ENCODE measurements at places on chromosomes 5 and 9. TPM values are rescaled to one million over a fixed set of nuclear protein-coding genes. Genes with fewer than 3 reads are reported as not detected.

DNA sequence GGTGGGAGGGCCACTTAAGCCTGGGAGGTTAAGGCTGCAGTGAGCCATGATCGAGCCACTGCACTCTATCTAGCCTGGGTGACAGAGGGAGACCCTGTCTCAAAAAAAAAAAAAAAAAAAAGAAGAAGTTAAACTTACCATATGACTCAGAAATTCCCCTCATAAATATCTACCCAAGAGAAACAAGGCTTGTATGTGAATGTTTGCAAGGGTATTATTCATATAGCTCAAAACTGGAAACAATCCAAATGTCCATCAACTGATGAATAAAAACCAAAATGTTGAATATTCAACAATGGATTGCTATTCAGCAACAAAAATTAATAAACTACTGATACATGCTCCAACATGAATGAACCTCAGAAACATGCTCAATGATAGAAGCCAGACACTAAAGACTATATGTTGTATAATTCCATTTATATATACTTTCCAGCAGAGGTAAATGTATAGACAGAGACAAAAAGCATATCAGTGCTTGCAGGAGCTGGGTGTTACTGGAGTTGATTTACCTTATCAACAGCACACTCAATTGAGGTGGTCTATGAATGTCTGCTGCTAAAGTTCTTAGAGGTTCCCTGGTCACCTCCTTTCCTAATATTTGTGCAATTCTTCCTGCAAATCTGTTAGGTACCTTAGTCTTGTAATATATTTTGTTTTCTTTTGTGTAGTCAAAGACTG, 5.3 kb upstream of the SREK1 start:
- no peaks in the 10 kb centered on the region for H3K36me3 ChIP-seq
- H3K4me1 ChIP-seq, result peaks cover 27% of the 10 kb centered on the region
- no peak overlapping the region for H3K4me3 ChIP-seq
- no peak for DNase-seq
- H3K27ac ChIP-seq, result no peak overlapping the region

DNA sequence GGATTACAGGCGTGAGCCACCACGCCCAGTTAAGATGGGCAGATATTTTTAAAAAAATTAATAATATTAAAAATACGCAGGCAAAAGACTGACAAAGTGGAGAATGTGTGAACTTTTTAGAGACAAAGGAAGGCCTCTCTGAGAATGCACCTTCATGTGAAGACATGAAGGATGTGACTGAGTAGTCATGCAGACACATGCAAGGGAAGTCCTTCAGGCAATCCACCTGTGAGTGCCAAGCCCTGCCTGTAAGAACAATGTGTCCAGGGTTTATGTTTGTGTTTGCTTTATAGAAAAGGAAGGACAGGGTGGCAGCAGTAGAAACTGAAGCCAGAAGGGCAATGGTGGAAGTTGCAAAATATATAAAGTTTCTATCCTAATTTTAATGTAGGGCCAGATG, 169.2 kb downstream of the EDIL3 start:
- no peak overlapping the region for H3K27ac ChIP-seq
- H3K4me3 ChIP-seq, result no peak overlapping the region
- H3K27me3 ChIP-seq, result no peaks in the 10 kb centered on the region
- H3K36me3 ChIP-seq, result no peaks in the 10 kb centered on the region
- H3K4me1 ChIP-seq, result no peaks in the 10 kb centered on the region

DNA sequence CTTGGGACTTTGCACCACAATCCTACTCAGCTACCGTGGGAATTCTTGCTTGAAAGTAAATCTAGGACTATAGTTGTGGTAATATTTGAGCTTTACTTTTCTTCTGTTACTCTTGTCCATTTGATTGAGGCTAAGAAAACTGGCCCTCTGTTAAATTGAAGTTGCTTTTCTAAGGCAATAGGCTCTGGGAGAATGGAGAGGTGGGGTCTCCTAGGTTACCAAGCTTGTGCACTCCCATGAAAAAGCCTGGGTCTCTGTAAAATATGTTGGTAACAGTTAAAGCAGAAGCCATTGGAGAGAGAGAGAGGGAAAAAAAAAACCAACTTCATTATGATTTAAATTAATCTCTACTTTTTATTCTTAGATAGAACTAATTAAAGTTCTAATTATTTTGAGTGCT, 68.6 kb downstream of the RAI14 start:
- H3K36me3 ChIP-seq, result no peaks in the 10 kb centered on the region
- no peak overlapping the region for H3K27ac ChIP-seq
- no peak overlapping the region for H3K4me3 ChIP-seq
- no peak for DNase-seq

Gene ARL10
- 12.1 TPM for total RNA-seq

Gene ACSL6
- total RNA-seq, result 4.6 TPM

Gene SLC34A3
- not detected for total RNA-seq

DNA sequence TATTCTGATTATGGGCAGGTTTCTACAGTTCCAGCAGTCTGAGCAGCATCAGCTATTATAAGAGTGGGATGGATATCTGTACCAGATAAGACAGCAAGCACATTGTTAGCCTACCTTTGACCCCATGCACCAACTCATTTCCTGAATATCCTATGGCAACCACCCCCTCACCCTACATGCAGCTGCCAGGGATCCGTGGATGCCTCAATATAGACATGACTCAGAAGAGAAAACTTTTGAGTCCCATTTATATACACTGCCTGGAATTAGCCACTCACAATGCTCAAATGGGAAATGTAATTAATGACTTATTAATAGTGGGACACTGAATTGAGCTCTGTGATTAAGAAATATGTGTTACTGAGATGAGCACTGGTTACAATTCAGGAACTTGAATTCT, 124.4 kb downstream of the SSBP2 start:
- H3K4me1 ChIP-seq, result peaks cover 11% of the 10 kb centered on the region
- H3K36me3 ChIP-seq, result peaks cover 26% of the 10 kb centered on the region
- H3K27ac ChIP-seq, result no peak overlapping the region

Gene KIF24
- total RNA-seq, result 6.5 TPM

- peaks cover 12% of the 10 kb centered on the region for H3K4me1 ChIP-seq
- peaks cover 35% of the 10 kb centered on the region for H3K36me3 ChIP-seq
- no peak overlapping the region for H3K4me3 ChIP-seq
- DNase-seq, result no peak
These were observed 70.5 kb downstream of the SMIM23 start for GRCh38 chr5:171855798-171856763.

GRCh38 chr5:169652057-169652456, 15.0 kb downstream of the DOCK2 start:
- H3K27me3 ChIP-seq, result no peaks in the 10 kb centered on the region
- peak overlapping the region; percentile 14 for H3K27ac ChIP-seq
- peaks cover 93% of the 10 kb centered on the region for H3K4me1 ChIP-seq
- H3K4me3 ChIP-seq, result no peak overlapping the region
- peaks cover 58% of the 10 kb centered on the region for H3K36me3 ChIP-seq
- no peak for DNase-seq

DNA sequence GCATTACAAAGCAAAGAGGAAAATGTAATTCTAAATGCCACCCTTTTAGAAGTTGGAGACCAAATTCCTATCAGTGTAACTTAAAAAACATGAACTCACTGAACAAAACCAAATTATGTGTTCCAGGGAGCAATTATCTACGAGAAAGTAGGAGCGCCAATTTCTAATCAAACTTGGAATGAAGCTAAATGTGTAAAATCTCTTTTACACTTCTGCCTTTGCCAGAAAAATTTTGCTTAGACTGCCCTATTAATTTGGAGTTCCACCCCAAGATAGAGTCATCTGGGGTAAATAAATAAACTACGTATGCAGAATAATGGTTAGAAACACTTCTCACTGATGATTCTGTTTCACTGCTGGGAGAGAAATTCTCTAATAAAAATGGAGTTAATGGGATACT, 825.6 kb downstream of the MTRR start:
- no peaks in the 10 kb centered on the region for H3K27me3 ChIP-seq
- H3K4me1 ChIP-seq, result no peaks in the 10 kb centered on the region
- DNase-seq, result no peak
- H3K36me3 ChIP-seq, result no peaks in the 10 kb centered on the region

- no peaks in the 10 kb centered on the region for H3K4me1 ChIP-seq
- DNase-seq, result no peak
- H3K27ac ChIP-seq, result no peak overlapping the region
- H3K27me3 ChIP-seq, result peaks cover 19% of the 10 kb centered on the region
- H3K4me3 ChIP-seq, result no peak overlapping the region
These were observed 9.1 kb downstream of the MEGF10 start for GRCh38 chr5:127299678-127300077.

Gene CRB2
- total RNA-seq, result 0.06 TPM

Gene SAPCD2
- 15.4 TPM for total RNA-seq

GRCh38 chr9:38687389-38687842, 32.5 kb downstream of the FAM240B start:
- peak overlapping the region; percentile 35 for H3K4me3 ChIP-seq
- peak; percentile 41 for DNase-seq
- H3K36me3 ChIP-seq, result no peaks in the 10 kb centered on the region
- peaks cover 2% of the 10 kb centered on the region for H3K4me1 ChIP-seq

Gene FRMD3
- 0.80 TPM for total RNA-seq

DNA sequence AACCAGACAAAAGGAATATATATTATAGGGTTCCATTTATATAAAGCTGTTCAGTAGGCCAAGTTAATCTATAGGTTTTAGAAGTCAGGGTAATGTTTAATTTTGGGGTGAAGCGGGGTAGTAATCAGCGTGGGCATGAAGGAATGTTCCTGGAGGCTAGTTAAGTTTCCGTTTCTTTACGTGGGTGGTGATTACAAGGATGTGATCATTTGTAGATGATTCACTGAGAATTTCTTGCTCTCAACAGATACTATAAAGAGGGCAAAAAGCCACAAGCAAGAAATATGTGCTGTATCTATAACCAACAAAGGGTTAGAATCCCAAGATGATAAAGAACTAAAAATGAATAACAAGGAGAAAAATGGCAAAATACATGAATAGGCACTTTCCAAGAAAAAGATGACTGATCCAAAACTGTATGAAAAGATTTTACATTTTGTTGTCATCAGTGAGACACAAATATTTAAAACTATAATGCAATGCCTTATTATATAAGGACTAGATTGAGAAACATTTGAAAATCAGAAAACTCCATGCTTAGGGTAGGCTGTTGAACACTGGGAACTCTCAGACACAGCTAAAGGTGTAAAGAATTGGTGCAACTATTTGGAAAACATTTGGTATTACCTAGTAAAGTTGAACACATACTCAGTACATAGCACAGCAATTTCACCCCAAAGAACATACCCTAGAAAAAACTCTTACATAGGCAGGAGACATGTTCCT, 224.3 kb upstream of the S1PR3 start:
- H3K4me1 ChIP-seq, result peaks cover 6% of the 10 kb centered on the region
- H3K4me3 ChIP-seq, result no peak overlapping the region
- DNase-seq, result no peak

DNA sequence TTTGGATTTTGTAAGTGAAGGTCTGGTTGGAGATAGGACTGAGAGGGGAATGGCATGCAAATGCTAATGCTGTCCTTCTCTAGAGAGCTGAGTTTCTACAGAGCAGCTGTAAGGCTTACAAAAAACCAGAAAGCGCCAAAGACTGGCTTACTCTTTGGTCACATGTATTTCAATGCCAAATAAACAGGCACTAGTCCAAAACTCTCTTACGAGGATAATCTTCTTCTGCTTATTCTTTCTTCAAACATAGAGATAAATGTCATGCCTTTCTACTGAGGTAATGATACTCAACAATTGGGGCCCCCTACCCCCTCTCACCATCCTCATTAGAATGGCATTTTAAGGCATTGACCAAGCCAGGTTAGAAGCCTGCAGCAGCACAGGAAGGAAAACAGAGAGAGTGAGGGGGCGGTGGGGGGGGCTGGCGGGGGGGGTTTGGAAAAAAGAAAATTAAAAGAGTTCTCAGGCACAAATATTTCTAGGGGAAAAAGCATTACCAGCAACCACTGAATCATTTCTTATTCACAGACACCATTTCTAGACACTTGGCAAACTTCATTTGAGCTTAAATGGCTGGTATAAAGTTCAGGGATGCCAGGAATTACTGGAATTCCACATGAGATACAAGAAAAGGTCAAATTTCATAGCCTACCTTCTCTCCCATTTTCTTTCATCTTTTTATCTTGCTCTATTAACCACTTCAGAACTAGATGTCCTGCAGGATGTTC, 34.0 kb downstream of the PUM3 start:
- no peak for DNase-seq
- H3K36me3 ChIP-seq, result peaks cover 41% of the 10 kb centered on the region

Gene FGF18
- 0.21 TPM for total RNA-seq

GRCh38 chr9:37407468-37407867, 15.0 kb upstream of the GRHPR start:
- H3K36me3 ChIP-seq, result no peaks in the 10 kb centered on the region
- no peaks in the 10 kb centered on the region for H3K27me3 ChIP-seq
- no peak for DNase-seq
- H3K4me3 ChIP-seq, result no peak overlapping the region
- H3K4me1 ChIP-seq, result peaks cover 8% of the 10 kb centered on the region

- no peaks in the 10 kb centered on the region for H3K27me3 ChIP-seq
- peaks cover 15% of the 10 kb centered on the region for H3K36me3 ChIP-seq
- peaks cover 44% of the 10 kb centered on the region for H3K4me1 ChIP-seq
- H3K27ac ChIP-seq, result no peak overlapping the region
- no peak overlapping the region for H3K4me3 ChIP-seq
These were observed 4.2 kb downstream of the TXNDC15 start for GRCh38 chr5:134878403-134878802.

Gene COL15A1
- not detected for total RNA-seq

DNA sequence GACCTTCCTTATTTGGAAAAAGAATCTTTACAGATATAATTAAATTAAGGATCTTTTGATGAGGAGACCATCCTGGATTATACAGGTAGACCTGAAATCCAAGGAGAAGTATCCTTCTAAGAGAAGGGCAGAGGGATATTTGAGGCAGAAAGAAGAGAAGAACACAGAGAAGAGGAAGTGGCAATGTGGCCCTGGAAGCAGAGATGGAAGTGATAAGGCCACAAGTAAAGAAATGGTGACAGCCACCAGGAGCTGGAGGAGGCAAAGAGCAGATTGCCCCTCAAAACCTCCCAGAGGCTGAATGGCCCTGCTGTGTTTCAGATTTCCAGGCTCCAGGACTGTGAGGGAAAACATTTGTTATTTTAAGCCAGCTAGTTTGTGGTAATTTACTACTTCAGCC, 93.0 kb upstream of the ANKRD55 start:
- H3K27ac ChIP-seq, result no peak overlapping the region
- no peak for DNase-seq
- peaks cover 61% of the 10 kb centered on the region for H3K4me1 ChIP-seq
- H3K4me3 ChIP-seq, result no peak overlapping the region
- peaks cover 16% of the 10 kb centered on the region for H3K36me3 ChIP-seq

DNA sequence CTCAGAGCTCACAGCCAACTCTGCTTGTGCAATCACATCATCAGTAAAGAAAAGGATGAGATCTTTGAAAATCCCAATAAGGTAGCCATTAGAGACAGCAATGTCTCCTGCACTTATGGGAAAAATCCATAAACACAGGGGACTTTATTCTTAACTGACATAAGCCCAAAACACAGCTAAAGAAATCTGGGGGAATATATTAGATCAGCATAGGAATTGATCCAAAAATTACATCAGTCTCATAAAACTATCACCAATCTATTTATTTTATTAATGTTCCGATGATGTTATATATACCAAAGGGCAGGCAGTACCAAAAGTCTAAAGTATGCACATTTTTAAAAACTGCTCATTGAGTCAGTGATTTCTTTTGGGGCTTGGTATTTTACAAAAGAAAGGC, 6.9 kb downstream of the MRPS27 start:
- no peaks in the 10 kb centered on the region for H3K27me3 ChIP-seq
- peaks cover 36% of the 10 kb centered on the region for H3K36me3 ChIP-seq
- H3K4me3 ChIP-seq, result no peak overlapping the region
- no peak overlapping the region for H3K27ac ChIP-seq

All from activated naive CD8-positive, alpha-beta T cell treated with anti-CD3 and anti-CD28 coated beads for 36 hours (primary cell).